ENCODE measurements at places on chromosomes 11 and 22.

GRCh38 chr11:7851391-7851790, 54.6 kb upstream of the OR5P2 start:
- DNase-seq, result no peak

GRCh38 chr11:76512851-76513653, 68.2 kb downstream of the EMSY start:
- no peak for DNase-seq

GRCh38 chr11:120078397-120078796, 59.5 kb downstream of the TRIM29 start:
- no peak for DNase-seq

DNA sequence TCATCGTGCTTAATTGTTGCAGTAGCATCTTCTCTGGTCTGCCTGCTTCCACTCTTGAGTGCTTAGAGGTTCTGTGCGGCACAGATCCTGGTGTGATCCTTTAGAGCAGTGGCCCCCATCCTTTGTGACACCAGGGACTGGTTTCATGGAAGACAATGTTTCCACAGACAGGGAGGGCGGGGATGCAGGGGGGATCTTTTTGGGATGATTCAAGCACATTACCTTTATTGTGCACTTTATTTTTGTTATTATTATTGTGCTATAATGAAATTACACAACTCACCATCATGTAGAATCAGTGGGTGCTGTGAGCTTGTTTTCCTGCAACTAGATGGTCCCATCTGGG, 76.8 kb upstream of the SHANK2 start:
- DNase-seq, result no peak

DNA sequence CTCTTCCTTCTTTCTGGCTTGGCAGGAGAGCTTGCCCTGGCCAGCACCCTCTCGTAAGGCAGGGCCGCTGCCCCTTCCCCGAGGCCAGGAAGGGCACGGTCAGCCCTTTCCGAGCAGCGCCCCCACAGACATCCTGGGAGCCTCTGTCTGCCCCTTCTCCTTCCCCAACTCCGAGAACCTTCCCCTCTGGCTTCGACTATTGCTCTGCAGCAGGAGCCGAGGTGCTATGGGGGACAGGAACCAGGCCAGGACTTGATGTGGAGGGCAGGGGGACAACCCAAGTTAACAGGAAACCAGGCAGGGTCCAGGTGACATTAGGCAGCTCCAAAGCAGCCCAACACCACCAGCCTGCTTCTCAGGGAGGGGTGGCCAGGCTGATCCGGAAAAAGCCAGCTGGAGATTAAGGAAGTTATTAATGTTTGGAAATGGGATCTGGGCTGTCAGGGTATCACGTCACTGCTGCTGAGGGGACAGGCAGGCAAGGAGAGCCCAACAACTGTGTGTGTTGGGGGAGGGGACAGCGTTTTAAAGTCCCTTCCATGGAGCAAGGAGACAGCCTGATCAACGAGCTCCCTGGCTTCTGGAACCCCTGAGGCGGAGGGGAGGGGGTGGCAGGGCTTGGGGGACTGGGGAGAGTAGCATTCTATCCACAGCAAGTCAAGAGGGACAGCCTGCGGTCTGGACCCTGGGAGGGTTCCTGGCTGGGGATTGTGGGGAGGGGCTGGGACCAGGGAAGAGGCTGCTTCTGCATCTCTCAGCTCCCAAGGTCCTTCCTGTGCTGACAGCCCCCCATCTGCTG, 27.3 kb downstream of the SYT7 start:
- DNase-seq, result no peak

GRCh38 chr11:35160902-35161597, 22.1 kb downstream of the CD44 start:
- no peak for DNase-seq

DNA sequence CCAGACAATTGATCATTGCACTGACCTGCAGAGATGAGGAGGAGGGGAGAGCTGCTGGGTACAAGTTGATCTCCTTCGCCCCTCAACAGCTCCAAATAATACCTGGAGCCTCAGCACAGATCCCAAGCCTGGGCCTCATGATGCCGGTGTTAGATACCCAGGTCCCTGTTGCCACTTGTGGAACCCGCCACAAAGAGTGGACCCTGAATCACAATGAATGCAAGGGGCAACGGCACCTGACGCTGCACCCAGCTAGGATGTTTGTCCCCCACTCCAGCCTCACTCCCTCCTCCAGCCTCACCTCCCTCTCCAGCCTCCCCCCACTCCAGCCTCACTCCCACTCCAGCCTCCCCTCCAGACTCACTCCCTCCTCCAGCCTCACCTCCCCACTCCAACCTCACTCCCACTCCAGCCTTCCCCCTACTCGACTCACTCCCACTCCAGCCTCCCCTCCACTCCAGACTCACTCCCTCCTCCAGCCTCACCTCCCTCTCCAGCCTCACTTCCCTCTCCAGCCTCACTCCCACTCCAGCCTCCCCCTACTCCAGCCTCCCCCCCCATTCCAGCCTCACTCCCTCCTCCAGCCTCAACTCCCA, 879.0 kb downstream of the BRD1 start:
- DNase-seq, result no peak

DNA sequence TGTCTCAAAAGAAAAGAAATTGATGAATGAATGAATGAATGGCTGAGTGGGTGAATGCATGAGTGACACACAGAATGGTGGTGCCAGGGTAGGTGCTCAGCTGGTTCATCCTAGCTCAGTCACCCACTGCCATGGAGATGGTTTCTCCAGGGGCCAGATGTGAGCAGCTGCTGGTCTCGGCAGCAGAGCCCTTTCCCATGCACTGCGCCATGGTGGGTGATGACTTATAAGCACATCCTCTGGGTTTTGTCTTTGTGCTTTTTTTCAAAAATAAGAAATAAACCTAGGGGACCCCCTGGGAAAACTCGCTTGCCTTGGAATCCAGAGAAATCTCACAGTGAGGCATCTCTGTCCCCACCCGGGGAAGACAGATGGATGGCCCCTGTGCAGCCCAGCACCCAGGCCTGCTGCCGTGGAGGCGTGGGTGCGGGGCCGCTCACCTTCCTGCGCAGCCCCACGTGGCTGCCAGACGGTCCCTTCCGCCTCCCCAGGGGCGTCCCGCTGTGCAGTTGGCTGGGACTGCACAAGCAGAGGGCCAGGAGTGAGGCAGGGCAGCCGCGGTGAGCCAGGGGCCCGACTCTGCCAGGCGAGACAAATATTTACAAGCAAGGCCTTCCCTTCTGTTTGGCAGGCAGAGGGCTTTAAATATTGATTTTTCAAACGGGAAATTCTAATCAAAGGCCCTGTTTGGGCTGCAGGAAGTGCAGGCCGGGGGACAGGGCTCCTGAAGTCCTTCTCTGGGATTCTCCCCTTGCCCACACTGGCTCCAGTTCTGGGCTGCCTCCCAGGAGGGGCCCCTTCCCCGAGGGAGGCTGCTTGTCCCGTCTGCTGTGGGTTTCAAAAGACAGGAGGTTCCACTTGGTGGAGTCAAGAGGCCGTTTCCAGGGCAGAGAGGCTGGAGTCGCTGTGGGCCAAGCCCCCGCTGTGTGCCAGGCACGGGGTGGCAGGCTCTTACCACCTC, 24.3 kb downstream of the MPPED1 start:
- no peak for DNase-seq

- DNase-seq, result no peak
Observed at GRCh38 chr11:128519338-128519737, 68.0 kb downstream of the ETS1 start.

All from GM19239 (cell line).